ENCODE measurements at places on chromosomes 1 and 21.

DNA sequence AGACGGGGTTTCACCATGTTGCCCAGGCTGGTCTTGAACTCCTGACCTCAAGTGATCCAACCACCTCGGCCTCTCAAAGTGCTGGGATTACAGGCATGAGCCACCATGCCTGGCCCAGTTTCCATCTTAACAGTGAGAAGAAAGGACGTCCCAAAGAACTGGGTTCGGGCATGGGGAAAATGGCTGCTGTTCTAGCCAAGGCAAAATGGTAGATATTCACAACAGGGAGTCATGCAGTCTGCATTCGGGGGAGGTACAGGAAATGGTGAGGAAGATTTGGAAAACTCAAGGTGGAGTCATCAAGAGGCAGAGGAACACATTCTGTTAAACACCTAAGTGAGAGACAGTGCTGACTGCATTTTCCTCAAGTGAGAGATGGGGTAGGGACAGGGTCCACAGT lies 4.1 kb upstream of the ATP2B4 start:
- no peak for DNase-seq

DNA sequence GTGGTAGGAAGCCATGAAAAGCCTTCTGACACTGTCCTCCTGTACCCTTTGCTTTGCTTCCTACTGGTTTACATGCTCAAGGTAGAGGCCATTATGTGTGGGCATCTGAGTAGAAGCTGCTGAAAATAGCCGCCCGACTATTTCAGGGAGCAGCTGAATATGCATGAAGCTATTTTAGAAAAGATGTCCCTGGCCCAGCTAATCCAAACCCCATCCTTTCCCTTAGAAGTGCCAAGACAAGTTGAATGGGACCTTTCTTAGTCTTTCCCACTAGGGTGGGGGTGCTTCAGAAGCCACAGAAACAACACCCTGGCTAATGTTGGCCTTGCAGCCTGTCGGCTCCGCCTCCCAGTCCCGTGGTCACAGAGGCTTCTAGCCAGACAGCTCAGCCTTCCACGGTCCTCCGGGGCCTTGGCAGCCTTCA lies 205.1 kb upstream of the EDN2 start:
- peak; percentile 20 for DNase-seq

GRCh38 chr1:195075973-195076372 lies 1532.3 kb downstream of the KCNT2 start:
- DNase-seq: no peak

GRCh38 chr1:165424454-165425216 lies 20.3 kb downstream of the RXRG start:
- DNase-seq: no peak

GRCh38 chr1:226722240-226722900 lies 16.7 kb downstream of the ITPKB start:
- no peak for DNase-seq

GRCh38 chr1:172770071-172770470 lies 111.2 kb downstream of the FASLG start:
- DNase-seq: no peak

DNA sequence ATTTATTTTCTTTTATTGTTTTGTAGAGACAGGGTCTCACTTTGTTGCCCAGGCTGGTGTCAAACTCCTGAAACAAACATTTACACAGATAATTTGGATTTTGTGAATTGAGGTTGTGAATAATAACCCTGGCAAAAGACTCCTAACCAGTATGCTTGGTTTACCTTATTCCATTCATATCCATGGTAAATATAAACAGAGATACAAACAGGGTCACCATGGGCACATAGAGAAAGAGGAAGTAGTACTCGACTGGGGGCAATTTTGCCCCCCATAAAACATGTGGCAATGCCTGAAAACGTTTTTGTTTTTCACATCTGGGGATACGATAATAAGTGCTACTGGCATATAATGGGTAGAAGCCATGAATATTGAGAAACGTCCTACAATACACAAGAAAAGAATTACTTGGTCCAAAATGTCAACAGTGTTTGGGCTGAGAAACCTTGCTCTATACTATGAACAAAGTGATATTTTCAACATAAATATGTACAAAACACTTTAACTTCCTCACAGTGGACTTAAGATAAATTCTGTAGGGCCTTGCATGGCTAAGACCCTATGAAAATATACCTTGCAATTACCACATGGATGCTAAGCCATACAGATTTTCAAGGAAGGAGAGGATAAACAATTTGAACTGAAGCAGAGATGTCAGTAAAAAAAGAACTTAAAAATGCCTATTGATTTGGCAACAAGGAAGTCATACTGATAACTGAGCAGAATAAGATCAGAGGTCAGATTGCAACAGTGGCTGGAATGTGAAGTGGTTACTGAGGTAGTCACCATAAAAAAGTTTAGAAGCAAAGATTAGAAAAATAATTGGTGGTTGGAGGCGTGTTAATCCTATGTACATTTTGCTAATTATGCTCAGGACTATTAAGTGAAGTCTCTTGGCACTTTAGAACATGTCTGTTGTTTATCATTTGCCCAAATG lies 27.4 kb upstream of the ASPM start:
- no peak for DNase-seq

- no peak for DNase-seq
Observed at GRCh38 chr1:67570486-67571143, 114.4 kb upstream of the GADD45A start.

- no peak for DNase-seq
Observed at GRCh38 chr1:172138634-172139033, 281.9 kb upstream of the C1orf105 start.

All from upper lobe of right lung (tissue), 1 donor.